ENCODE measurements at places on chromosomes 13 and 19.
A peak's percentile ranks its signal among the peaks of the same experiment; 100 is the strongest.

- DNase-seq, result no peak
Observed at GRCh38 chr19:48777720-48778119, 22.4 kb downstream of the FGF21 start.

DNA sequence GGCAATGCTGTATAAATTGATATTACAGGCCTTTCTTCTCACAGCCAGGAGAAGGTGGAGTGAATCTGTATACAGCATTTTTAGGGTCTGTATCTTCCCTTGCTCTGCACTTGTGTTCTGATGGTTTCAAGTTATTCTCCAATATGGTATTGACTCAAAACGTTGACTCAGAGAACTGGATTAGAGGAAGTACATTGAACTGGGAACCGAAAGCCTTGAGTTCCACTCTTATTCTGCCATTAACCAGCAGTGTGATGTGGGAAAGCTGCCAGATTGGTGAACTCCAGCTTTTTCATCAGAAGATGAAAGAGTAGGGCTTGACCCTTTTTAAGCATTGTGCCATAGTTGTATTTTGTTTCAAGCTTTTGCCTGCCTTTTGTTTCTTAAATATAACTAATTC lies 167.7 kb downstream of the SPRY2 start:
- no peak for DNase-seq

DNA sequence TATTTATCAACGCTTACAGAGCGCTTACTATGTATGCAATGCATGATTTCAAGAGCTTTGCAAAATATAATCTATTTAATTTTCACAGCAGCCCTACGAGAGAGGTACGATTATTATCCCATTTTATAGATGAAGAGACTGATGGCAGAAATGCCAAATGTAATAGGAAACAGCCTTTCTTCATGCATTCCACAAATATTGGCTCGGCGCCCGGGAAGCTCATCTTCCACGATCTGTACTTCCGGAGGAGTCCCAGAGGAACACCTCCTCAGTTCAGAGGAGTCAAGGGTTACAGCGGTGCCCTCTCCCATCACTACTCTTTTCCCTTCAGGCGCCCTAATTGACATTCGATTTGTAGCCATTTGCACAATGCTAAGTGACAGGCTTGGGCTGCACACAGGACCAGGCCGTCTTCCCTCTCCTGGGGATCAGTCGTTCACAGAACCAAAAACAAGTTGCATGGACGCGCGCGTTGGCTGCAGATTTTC lies 1.1 kb upstream of the ARHGAP35 start:
- peak; percentile 85 for DNase-seq

DNA sequence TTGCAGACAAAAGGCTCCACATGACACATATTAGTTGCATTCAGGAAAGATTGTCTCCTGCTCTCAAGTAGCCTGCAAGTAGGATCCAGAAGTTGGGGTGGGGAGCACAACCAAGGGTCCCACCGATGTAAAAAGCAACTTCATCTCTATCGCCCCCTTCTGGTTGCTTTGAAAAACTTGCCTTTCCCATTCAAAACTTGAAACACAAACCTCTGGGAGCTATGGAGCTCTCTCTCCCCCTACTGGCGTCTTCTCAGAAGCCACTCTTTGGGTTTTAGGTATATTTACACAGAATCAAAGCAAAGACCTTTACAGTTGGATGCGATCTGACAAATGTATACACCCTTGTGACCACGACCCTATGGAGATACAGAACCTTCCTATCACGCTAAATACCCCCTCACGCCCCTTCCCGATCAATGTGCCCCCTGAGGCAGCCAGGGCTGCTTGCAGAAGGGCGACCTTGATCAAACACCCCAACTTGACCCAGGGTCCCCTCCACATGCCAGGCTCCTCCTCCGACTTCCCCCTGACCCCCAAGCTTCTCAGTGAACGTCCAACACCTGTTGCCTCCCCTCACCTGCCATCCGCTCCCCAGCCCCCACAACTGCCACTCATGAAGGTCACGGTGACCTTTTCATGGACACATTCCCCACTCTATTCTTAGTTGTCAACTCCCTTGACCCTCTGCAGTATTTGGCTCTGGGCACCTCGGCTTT lies 10.1 kb downstream of the NOSIP start:
- DNase-seq, result peak; percentile 78

DNA sequence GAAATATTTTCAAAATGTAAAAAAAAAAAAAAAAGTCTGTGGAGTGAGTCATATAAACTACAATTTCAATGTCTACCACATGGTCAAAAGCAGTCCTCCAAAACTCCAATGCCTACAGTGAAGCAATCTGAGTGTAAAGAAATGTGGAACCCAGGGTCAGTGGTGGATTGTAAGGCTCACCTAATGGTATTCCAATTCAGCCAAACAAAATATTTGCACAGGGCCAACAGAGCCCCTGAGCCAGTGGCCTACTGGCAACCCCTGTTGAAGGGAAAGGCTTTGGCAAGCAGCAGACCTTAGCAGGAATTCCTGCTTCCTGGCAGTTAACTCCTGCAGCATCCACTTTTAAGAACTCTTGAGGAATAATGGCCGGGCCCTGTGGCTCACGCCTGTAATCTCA lies 3.4 kb downstream of the DNMT1 start:
- DNase-seq, result peak; percentile 57
